ENCODE measurements at places on chromosomes 2 and 18.

- DNase-seq, result no peak
These were observed 200.9 kb downstream of the ERBB4 start for GRCh38 chr2:212337486-212338343.

DNA sequence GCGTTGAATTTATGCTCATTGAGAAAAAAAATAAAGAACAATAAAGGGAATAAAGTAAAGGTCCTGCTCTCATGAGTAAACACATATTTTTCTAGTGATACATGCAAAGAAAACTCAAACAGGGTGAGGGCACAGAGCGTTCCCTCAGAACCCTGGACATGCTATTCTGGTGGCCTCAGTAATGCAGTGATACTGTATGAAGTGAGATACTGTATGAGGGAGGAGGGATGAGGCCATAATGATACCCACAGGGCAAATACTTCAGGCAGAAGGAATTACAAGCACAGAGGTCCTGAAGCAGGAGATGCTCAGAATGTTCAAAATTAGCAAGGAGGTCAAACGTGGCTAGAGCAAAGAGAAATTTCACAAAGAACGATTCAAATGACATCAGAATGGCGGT, 28.4 kb upstream of the RNU4ATAC start:
- no peak for DNase-seq

DNA sequence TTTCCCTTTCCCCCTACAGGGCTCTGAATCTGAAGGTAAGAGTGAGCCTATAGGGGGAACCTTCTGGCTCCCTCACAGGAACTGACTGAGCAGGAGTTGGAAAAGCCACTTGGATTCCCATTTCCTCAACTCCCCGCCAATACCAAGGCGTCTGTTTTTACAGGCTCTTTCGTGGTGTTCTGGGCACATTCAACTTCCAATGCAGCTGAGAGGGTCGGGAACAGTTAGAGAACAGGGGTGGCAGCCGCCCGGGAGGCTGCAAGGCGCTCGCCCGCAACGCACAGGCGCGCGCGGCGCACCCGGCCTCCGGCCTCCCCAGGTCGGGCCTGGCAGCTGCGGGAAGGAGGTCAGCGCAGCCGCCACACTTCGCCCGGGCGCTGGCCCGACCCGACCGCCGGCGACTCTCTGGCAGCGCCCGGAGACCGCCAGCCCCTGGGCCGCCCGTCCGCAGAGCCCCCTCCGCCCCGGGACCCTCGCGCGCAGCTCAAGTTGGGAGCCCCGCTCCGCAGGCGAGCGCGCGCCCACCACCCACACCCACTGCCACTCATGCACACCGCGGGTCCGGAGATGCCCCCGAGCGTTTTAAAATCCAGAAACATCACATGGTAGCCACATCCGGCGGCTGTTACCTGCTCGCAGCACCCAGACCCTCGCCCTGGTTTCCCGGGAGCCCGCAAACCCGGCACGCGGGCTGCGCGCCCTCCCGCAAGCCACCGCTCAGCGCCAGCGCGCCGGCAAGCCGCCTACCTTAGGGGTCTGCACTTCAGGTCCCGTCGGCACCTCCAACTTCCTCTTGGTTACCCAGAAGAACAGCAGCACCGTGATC, 816 bp downstream of the GALNT14 start:
- no peak for DNase-seq

GRCh38 chr2:11257964-11258363, 86.5 kb downstream of the ROCK2 start:
- DNase-seq, result no peak

DNA sequence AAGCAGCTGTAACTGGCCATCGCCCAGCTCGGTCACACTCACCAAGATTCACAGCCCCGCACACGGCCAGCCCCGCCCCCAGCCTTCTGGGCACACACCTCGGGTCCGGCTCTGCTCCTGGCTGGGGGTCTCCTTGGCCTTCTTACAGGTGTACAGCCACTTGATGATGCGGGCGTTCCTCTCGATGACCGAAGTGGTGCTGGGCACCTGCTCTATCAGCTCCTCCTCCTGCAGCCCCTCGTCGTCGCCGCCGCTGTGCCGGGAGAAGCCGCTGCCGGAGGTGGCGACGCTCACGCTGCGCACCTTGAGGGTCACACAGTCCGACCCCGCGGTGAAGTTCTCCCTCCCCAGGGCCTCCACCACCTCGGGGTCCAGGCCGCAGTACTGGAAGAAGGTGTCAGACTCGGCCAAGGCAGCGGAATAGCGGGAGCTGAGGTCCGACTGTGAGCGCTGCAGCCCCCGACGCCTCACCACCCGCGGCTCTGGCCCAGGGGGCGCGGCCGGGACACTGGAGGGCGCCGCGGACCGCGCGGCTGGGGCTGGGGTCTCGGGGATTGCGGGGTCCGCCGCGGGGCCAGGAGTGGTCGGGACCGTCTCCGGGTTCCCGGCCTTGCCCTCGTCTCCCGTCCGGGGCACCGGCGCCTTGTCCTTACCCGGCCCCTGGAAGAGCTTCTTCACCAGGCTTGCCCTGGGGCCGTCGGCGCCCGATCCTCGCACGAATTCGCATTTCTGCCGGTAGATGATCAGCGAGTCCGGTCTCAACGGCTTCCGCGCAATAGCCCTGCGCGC, 769 bp downstream of the FAM110C start:
- no peak for DNase-seq

DNA sequence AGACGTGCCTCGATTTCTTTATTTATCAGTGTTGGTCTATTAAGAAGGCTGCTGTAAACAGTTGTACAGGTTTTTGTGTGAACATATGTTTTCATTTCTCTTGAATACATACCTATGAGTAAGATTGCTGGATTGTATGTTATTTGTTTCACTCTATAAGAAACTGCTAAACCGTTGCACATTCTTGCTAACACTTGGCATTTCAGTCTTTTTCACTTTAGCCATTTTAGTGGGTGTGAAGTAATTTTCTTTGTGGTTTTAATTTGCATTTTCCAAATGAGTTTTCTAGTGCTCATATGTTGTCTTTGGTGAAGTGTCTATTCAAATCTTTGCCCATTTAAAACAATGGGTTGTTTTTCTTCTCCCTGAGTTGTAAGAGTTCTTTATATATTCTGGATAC, 221.5 kb upstream of the SMAD7 start:
- no peak for DNase-seq

DNA sequence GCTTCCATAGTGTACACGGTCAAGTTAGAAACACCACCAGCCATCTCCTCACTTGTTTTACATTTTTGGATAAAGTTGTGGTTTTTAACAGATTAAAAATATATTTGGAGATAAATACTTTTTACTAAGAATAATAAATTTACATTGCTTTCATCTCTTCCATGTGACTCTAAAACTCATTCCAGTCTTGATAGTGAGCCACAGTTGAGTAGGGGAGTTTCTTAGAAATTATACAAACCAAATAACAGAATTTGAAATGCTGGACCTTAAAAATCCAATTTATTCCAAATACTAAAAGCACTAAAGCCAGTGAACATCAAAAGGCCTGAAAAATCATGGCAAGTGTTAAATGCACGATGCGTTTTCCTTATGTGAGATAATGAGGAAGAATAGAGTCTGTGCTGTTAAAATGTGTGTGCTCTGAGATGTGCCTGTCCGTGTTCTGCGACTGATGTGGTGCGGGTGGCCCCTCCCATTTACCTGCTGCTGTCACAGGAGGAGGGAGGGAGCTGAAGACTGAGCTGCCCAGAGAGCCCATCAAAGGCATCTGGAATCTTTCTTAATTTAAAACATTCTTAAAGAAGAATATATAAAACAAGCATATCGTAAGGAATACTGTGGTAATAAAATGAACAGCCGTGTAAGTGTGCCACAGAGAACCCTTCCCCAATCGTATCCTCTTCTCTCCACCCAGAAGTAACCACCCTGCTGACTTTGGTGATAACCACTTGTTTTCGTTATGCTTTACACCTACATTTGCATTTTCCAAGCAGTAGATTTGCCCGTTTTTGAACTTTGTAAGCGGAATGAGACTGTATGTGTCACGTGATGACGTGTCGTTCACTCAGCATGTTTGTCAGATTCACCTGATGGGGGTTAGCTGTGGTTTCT, 57.0 kb upstream of the TXNDC2 start:
- DNase-seq, result no peak

DNA sequence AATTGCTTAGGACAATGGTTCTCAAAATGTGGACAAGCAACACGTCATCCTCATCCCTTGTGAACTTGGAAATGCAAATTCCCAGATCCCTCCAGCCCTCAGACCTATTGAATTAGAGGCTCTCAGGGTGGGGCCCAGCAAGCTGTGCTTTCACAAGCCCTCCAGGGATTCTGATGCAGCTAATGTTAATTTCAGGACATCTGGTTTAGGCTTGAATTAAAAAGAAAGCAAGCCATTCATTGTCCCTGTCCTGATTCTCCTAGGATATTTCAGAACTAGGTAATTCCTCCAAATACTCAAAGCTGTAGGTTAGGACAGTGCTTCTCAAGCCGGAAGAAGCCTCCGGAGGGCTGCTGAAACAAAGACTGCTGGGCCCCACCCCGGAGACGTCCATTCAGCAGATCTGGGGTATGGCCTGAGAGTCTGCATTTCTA, 26.0 kb upstream of the GLI2 start:
- no peak for DNase-seq

DNA sequence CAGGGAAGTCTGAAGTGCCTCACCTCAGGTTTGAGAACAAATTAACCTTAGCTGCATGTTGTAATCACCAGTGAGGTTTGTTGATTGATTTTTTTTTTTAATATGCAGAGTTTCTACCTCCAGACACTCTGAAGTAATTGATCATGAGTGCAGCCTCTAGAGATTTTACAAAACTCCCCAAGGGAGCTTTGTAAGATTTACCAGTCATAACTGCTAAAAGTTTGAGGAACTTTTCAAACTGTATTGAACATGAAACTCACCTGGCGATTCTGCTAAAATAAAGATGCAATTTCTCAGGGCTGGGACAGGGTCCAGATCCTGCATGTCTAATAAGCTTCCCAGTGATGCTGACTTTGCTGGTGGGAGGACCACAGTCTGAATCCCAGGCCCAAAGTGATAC, 339.6 kb upstream of the DCC start:
- no peak for DNase-seq

DNA sequence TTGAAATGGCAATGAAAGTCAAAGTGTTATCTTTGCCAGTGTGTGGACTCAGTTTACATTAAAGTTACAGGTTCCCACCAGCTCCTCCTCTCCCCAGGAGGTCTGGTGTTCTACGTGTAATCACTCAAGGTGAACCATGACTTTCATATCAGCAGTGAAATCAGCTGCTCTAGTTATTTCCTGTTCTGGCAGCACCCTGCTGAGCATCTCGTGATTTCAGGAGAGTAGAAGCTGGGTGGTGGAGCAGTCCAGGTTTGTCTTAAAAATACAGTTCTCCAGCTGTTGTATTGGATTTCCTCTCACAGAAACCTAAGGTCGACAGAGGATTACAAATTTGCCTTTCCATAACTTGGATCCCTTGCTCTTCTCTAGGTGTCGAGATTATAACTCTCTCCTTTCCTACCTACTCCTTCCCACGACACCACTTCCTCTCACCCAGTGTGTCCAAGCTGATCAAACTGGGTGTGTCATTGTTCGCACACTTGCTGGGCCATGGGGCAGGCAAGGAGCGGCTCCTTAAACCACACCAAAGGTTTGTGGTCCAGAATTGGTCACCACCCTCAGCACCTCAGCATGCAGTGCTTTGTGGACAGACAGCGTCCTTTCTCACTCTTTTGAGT, 13.0 kb upstream of the ARHGAP25 start:
- no peak for DNase-seq

- peak; percentile 81 for DNase-seq
These were observed 72.0 kb upstream of the ZCCHC2 start for GRCh38 chr18:62450546-62451410.

DNA sequence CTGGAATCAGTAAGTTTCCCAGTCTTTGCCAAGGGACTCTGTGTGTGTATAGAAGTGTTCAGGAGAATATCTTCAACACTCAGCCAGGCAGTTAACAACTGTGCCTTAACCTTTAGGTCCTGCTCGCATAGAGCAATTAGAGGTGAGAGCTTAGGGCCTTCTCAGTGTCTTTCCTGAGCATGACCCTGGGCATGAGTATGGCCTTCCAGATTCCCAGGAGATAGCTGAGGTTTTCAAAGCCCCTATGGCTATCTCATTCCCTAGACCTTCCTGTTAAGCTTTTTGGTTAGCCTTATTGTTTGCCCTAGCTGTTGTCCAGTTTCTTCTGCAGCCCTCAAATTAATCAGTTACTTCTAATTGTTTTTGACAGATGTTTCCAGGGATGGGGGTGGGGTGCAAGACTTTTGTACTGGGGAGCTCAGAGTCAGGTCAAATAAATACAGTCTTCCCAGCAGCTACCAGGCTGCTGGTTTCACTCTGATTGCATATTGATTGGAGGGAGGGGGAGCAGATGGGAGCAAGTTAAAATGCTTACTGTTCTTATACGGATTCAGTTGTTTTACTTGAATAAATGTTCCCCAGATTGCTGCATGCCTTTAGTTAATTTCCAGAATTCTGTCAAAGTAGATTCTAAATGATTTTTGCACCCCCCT, 23.1 kb downstream of the PDK1 start:
- DNase-seq, result no peak

GRCh38 chr2:50395605-50396297, 636.2 kb downstream of the NRXN1 start:
- DNase-seq, result no peak

DNA sequence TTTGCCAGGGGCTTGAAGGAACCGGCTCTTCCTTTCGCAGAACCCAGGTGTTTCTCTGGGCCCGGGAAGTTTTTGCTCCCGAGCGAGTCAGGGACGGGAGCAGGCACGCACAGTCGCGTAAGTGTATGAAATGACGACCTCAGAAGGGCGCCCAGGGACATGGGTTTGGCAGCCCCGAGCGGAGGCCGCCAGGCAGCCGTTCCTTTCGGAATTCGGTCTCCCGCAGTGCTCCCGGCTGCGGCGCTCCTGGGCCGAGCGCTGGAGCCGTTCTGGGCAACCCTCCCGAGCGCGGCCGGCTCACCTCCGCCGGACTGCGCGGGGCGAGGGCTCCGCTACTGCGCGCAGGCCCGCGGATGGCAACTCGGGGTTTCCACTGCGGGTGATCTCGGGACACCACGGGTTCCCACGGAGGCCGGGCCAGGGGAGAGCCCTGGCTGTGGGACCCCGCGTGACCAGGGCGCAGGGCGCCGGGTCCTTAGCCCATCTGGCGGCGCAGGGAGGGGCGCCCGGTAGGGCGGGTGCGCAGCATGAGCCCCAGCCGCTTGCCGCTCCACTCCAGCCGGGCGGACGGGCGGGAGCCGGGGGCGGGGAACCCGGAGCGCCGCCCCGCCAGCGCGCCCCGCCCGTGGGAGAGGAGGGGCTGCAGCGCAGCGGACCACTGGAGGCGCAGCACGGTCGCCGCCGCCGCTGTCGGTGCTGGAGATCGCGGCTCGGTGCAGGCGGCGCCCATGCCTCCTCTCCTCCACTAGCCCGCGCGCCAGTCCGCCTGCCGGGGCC, at the start of gene OSBPL6:
OSBPL6 (plus strand) TSS at position 690 of the 777 bp plus-strand sequence. CDS start 111,673 bp downstream, outside the sequence.
- no peak for DNase-seq
